CD8-positive, alpha-beta T cell (primary cell): ENCODE measurements at places on chromosomes 16 and 17.

GRCh38 chr17:71237903-71238538 is 882.8 kb upstream of the SOX9 start:
- no peak for DNase-seq

DNA sequence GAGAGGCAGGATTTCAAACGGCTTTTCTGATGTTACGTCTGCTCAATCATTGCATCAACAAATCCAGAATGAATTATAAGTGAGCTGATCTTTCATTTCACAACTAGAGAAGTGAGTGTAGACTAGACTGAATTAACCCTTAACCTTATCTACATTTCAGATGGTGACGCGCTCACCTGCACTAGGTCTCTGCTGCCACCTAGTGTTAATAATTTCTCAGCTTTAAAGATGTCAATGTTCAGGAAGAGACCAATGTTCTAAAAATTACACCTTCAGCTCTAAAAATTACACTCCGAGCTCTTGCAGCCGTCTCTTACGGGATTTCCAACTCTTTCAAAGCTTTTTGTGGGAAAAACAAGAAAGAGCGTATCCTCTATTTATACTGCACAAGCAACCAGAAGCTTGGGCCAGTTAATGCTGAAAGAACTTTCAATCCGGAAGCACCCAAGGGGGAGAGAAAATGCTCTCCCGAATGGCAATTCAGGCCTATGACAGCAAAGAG is 88.2 kb upstream of the FA2H start:
- DNase-seq = no peak

DNA sequence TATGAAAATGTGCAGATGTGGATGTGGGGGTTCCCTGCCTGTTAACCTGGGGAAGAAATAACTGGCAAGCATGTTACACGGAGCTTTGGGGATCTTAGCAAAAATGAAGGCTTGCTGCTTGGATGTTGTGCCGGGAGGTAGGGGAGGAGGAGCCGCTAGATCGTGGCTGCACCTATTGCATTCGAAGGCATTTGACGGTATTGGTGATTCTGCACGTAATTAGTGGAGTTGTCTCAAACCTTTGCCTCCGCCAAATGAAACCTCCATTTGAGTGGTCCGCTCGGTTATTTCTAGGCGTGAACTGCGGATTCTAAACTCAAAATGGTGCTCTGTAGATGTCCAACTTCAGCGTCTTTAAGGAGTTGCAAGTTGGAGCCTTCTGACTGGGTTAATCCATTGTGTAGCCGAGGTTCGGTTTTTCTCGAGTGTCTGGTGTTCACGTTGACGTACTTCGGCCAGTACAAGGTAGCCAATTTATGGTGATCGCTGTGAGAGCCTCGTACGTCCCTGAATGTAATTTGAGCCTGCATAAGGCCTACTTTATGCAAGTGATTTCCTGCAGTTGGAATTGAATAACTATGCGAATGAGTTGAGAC is 1.5 kb downstream of the TNRC6C start:
- DNase-seq = peak; percentile 58

GRCh38 chr17:13099926-13100325 is 82.1 kb upstream of the ELAC2 start:
- DNase-seq = no peak

- no peak for DNase-seq
Measured at GRCh38 chr16:53428681-53429080, 5.6 kb upstream of the RBL2 start.

DNA sequence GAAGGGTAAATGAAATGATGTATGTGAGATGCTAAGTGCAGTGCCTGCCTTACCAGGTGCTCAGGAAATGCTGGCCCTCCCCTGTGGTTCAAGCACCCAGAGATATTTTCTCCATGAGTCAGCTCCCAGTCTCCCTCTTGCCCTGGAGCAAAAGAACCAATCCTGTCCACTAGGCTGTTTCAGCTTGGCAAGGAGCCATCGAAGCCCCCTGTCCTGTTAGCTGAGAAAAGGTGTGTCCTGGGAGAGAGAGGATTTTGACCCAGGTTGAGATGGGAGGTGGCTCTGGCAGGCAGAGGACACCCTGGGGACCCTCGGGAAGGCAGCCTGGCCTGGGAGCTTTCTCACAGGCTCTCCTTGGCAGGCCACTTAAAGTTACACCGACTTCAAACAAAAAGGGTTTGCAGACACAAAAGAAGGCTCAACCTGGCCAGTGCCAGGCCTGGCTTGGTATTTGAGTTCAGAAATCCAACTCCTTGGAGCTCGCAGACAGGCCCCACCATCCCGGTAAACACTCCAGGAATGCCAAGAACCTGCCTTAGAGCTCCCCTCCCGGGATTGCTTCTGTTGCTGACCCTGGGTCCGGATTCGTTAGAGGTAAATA is 29.6 kb downstream of the NTN1 start:
- DNase-seq = no peak

- DNase-seq = no peak
Measured at GRCh38 chr16:26697807-26698206, 368.9 kb upstream of the C16orf82 start.

GRCh38 chr17:82200743-82201497 is 11.7 kb downstream of the CCDC57 start:
- peak; percentile 92 for DNase-seq

GRCh38 chr17:50770346-50770745 is 3.0 kb upstream of the ANKRD40CL start:
- DNase-seq = no peak

DNA sequence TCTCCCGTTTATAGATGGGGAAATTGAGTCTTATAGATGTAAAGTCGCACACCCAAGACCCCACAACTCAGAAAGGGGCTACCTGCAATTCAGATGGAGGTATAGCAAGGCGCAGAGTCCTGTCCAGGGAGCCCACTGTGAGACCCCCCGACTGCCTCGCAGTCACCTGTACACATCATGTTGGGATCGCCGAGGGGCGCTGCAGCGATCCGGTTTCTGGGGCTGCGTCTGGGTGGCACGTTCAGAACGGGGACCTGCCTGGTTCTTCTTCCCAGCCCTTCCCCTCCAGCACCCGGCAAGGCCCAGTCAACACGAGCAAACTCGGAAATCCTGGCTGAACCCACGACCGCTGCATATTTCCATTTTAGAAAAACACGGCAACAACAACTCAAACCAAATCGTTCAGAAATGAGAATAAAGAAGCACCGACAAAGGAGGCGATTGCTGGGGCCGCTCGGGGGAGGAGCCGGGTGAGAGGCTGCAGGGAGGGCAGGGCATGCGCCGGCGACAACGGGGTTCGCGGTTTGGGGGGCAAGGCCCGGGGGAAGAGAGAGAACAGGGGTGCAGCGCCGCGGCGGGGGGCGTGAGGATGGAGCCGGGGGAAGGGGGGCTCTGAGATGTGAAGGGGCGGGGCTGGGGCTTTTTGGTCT is 643 bp downstream of the HSDL1 start:
- peak; percentile 63 for DNase-seq

- no peak for DNase-seq
Measured at GRCh38 chr17:1709403-1709951, 700 bp downstream of the TLCD2 start.

DNA sequence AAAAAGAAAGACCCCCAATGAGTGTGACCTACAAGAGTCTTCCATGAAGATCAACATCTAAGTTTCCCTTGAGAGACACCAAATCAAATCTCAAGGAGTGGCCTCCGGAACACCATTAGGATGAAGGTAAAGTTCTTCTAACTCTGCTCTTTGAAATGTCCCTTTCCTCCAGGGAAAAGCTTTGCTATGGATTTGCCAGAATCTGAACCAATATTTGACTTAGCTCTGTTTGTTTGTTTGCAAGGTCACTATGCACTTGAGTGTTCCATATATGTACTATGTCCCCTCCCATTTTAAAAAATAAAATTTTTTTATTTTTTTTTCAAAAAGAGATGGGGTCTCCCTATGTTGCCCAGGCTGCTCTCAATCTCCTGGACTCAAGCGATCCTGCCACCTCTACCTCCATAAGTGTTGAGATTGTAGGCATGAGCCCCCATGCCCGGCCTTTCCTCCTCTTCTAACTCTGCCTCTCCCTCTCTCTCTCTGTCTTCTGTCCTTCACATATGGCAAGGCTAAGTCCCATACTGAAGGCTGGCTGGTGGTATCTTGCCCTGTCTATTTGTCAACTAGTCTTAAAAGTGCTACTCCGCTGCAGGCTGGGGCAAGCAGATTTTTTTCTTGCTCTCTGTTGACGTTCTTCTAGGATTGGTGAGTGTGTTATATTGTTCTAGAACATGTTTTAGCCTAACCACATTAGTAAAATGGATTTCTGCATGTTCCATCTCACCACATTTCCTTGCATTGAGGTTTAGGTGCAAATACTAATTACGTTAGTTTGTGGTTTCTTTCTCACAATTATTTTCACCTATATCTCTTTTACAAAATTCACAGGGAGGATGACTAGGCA is 276.7 kb upstream of the DYNLRB2 start:
- DNase-seq = no peak

GRCh38 chr17:19271780-19272357 is 34.7 kb downstream of the EPN2 start:
- DNase-seq = no peak

DNA sequence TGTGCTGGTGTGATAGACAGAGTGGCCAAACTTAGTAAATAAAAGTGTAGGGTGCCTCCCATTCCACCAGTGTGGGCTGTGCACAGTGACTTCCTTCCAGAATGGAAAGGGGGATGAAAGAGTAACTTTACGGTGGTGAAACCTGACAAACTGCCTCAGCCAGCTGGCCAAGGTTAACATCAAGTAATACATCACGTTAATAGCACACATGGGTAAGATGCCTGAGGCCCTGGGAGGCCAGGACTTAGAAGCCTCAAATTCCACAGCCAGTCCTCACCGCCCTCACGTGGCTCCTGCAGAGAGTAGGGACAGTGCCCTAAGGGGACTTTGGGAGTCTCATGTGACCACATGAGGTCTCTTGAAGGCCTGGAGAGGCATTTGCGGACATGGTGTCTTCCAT is 14.1 kb downstream of the RMI2 start:
- DNase-seq = no peak

- no peak for DNase-seq
Measured at GRCh38 chr17:45081047-45081703, 20.1 kb downstream of the NMT1 start.

GRCh38 chr16:65200857-65201256 is 79.0 kb upstream of the CDH11 start:
- no peak for DNase-seq

DNA sequence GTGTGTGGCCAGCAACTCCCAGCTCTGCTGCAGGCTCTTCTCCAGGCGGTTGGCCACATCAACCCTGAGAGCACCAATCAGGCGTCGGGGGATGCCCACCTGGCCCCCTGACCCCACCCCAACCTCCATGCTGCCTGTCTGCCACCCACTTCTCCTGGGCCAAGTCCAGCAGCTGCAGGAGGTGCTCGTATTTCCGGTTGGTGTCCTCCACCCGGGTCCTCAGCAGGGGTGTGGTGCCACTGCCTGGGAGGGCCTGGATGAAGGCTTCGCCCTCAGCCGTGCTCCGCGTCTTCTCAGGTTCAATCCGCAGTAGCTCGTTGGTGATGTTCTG is 44.6 kb downstream of the UBN1 start:
- no peak for DNase-seq
